Naive thymus-derived CD4-positive, alpha-beta T cell (primary cell): ENCODE measurements at places on chromosomes 13 and 19. TPM values are rescaled to one million over a fixed set of nuclear protein-coding genes. Genes with fewer than 3 reads are reported as not detected.

The SLC46A3 gene
- total RNA-seq = 12.0 TPM

GRCh38 chr13:75700552-75700951 is 64.4 kb downstream of the LMO7 start:
- no peak for DNase-seq

- DNase-seq = no peak
Measured at GRCh38 chr19:19232261-19232721, 20.5 kb downstream of the NCAN start.

DNA sequence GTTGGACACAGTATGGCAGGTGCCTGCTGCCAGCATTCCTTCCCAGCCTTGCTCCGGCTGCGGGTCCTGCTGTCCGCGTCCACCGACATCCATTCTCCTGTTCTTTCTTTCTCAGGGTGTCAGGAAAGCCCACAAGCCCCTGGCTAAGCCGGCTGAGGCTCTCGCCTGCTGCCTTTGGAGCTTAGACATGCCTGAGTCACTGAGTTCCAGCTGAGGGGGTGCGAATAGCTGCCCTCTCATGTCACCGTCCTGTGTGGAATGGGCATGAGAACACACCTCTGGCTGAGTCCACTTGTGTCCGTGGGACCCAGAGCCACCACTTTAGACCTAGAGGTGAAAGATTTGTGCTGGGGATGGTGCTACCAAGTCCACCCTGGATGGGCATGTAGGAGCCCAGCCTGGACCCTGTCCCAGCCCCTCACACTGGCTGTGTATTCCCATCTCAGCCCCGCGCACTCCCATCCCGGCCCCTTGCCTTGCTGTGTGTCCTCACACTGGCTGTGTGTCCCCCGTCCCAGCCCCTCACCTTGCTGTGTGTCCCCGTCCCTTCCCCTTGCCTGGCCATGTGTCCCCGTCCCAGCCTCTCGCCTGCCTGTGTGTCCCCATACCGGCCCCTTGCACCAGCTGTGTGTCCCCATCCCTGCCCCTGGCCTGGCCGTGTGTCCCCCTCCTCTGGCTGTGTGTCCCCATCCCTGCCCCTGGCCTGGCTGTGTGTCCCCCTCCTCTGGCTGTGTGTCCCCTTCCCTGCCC is 24.6 kb upstream of the IRS2 start:
- DNase-seq = no peak

The HIPK4 gene
- not detected for total RNA-seq

The ZNF443 gene
- total RNA-seq = 4.1 and 4.3 TPM in 2 replicates

GRCh38 chr19:17001603-17002183 is 24.9 kb downstream of the CPAMD8 start:
- peak; percentile 89 for DNase-seq
